ENCODE measurements at places on chromosomes 3 and 15.
A peak's percentile ranks its signal among the peaks of the same experiment; 100 is the strongest.

DNA sequence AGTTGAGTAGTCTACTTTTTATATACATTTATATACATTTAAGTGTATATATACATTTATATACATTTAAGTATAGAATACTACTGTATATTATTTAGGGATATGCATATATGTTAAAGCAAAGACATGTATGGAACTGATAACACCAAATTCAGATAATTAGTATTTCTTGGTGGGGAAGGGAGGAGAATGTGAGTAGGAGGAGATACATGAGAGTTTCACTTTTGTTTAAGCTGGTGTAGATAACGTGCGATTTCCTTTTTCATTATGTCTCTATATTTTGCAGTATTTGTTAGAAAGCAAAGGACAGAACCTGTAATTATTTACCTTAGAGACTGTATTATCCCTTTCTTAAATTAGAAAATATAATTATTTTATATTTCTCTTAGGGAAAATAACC lies 16.6 kb upstream of the NIT2 start:
- DNase-seq = no peak
- H3K36me3 ChIP-seq = no peaks in the 10 kb centered on the region
- H3K4me3 ChIP-seq = no peak overlapping the region
- peak overlapping the region; percentile 1 for H3K27ac ChIP-seq
- no peaks in the 10 kb centered on the region for H3K27me3 ChIP-seq

DNA sequence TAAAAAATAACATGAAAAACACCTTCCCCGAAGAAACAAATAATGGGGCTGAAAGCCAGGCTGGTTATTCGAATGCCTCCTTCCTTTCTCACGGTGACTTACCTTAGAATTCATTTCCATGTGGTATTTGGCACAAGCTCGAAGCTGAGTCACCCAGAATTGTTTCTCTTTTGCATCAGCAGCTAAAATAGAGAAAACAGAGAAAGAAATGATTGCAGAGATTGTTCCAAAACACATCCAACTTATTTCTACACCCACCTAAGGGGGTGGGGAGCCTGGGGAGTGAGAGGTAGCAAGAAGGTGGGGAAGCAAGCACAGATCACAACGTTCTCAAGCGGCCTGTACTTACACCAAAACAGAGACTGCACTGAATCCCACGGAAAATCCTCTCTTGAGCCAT lies 104.7 kb downstream of the OSBPL10 start:
- no peak for DNase-seq
- no peaks in the 10 kb centered on the region for H3K36me3 ChIP-seq
- no peaks in the 10 kb centered on the region for H3K27me3 ChIP-seq

DNA sequence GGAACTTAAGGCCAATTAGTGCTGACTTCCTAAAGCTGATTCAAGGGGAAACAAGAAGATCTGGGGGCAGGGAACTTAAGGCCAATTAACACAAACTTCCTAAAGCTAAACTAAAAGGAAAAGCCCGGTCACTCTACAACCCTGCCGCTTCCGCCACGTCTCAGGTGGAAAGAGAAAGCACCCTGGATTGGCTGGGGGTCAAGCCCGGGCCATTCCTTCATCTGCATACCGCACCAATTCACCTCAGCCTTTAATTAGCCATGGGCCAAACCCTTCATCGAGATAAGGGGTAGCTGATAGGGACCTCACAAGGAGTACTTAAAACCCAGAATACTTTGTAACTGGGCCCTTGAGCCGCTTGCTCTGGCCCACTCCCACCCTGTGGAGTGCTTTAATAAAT lies 14.4 kb downstream of the TMPRSS7 start:
- H3K4me3 ChIP-seq = no peak overlapping the region
- no peaks in the 10 kb centered on the region for H3K36me3 ChIP-seq
- H3K4me1 ChIP-seq = peaks cover 9% of the 10 kb centered on the region
- H3K27me3 ChIP-seq = no peaks in the 10 kb centered on the region

DNA sequence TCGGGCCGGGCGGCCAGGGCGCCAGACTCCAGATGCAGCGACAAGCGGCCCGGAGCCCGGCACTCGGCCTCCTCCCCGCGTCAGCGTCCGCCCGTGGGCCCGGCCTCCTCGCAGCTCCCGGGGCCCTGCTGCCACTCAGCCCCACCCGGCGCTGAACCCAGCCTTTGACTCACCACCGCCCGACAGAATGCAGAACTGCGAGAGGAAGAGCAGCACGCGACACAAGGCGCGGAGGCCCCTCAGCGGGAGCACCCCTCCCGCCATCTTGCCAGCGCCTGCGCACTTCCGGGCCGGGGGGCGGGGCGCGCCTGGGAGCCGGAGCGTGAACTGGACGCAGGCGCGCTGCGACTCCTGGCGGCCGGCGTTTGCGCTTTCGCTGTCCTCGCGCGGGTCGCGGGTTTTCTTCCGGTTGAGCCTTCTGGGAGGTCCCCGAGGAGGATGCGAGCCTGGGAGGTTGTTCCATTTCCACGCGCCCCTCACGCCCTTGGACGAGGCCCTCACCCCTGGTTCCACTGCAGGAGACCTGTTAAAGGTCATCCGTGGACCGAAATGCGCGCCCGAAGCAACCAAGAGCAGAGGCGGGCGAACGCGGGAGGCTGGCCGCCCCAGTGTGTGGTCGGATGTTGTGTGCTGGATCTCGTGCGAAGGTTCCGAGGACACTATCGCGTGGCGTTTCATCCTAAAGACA lies at the start of gene TM2D3:
Gene TM2D3, minus strand, starts transcription at position 284 of the 688 bp plus-strand sequence. Its CDS starts 20 bp downstream, at position 264.
- peaks cover 2% of the 10 kb centered on the region for H3K36me3 ChIP-seq
- peak; percentile 96 for DNase-seq
- no peaks in the 10 kb centered on the region for H3K27me3 ChIP-seq
- H3K4me3 ChIP-seq = peak within 1 kb of the TSS; percentile 99
- H3K4me1 ChIP-seq = peaks cover 51% of the 10 kb centered on the region

DNA sequence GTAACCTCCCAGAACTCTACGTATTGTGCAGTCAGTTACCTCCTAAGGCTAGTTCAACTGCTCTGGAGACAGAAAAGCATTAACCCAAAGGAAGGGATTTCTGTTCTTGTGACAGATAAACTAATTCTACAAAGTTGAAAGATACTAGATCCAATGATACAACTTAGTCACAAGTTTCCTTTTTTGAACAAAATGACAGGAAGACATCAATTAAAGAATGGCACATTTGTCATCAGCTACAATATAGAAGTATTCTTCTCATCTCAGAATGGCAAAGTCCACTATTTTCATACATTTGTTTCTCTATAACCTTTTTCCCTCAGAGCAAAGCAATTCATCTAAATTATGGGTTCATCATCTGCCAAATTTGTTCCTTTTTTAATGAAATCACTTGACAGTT lies 43.7 kb downstream of the ISL2 start:
- no peaks in the 10 kb centered on the region for H3K27me3 ChIP-seq
- no peak overlapping the region for H3K27ac ChIP-seq
- no peak overlapping the region for H3K4me3 ChIP-seq
- H3K4me1 ChIP-seq = peaks cover 9% of the 10 kb centered on the region
- no peak for DNase-seq

DNA sequence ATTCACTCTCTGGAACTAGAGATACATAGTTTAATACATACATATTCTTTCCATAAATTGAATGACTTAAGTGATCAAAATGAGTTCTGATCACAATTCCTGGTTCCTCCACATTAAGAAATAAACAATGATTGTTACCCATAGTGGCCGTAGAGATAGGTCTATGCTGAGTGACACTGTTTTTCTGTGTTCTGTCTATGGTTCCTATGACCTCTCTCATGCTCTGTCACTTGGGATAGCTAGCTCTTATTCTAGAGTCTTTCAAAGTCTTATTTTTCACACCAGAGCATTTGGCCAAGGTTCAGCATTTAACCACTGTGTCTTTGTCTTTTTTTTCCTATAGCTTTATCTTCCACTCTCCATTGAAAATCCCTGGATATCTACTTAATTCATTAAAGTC lies 132.4 kb downstream of the GOLGA6L6 start:
- no peaks in the 10 kb centered on the region for H3K27me3 ChIP-seq
- no peaks in the 10 kb centered on the region for H3K4me1 ChIP-seq
- H3K36me3 ChIP-seq = no peaks in the 10 kb centered on the region
- H3K4me3 ChIP-seq = no peak overlapping the region
- no peak overlapping the region for H3K27ac ChIP-seq

DNA sequence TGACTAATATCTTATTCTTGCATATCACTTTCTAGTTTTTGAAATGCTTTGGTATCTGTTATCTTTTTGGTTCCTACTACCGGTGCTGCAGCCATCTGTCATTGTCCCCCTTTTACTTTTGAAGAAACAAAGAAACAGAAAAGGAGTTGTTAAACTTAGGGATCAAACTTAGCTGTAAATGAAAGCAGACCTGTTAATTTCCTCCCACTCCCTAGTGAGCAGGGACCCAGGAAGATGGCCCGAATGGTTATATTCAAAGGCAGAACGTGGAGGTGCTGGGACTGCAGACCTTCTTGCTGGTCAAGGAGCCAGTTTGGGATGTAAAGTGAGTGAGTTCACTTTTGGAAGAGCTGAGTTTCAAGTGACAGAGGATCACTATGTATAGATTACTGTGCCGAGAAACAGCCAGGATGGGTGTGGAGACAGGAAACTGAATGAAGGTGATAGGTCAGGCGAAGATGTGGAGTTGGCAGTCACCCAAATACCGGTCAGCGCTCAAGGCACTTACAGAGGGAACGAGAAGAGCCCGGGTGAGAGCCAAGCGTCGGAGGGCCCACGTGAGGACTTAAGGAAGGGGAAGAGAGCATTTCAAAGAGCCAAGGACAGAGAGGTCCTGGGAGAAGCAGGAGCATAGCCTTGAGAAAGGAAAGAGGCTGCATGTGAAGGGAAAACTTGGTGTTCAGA lies 20.1 kb downstream of the KBTBD8 start:
- no peak overlapping the region for H3K27ac ChIP-seq
- no peaks in the 10 kb centered on the region for H3K36me3 ChIP-seq
- H3K27me3 ChIP-seq = no peaks in the 10 kb centered on the region
- H3K4me3 ChIP-seq = peak overlapping the region; percentile 1
- DNase-seq = no peak
- peaks cover 23% of the 10 kb centered on the region for H3K4me1 ChIP-seq

DNA sequence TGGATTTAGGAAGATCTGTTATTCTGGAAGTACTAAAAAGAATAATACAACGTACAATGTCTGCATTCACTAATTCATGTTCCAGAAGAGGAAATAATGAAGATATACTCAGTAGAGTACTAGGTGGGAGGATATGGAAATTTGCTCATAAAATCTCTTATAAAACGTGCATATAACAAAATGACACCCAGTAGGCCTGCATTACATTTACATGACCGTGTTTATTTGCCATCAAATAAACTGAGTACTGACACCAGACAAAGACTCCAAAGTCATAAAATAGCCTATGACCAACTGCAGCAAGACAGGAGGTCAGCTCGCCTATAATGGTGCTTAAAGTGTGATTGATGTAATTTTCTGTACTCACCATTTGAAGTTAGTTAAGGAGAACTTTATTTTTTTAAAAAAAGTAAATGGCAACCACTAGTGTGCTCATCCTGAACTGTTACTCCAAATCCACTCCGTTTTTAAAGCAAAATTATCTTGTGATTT lies 60.4 kb downstream of the DCUN1D1 start:
- H3K4me1 ChIP-seq = peaks cover under 1% of the 10 kb centered on the region
- no peaks in the 10 kb centered on the region for H3K27me3 ChIP-seq
- H3K4me3 ChIP-seq = no peak overlapping the region
- peaks cover 6% of the 10 kb centered on the region for H3K36me3 ChIP-seq
- H3K27ac ChIP-seq = no peak overlapping the region
- DNase-seq = no peak

All from activated T-cell treated with anti-CD3 and anti-CD28 coated beads, Interleukin-2, amount 50 U/mL, for 72 hours (primary cell).